ENCODE measurements at places on chromosomes 2 and 18. TPM values are rescaled to one million over a fixed set of nuclear protein-coding genes. Genes with fewer than 3 reads are reported as not detected.

The ITGB6 gene
- 5.3 TPM for total RNA-seq

DNA sequence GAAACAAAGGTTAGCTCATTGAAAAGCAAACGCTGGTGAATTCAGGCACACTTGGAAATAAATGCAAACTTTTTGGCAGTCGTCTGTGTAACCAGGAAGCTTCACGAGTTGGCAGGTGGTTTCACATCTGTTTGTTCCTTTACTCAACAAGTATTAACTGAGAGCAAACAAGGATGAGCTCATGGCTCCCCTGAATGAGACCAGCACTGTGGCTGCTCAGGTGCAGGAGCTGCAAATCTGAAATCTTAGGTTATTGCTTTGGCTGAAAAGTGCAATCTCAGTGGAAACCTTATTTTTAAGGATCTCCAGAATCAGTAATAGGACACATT is 46.3 kb downstream of the SH3RF3 start:
- DNase-seq, result no peak

GRCh38 chr2:50782543-50782942 is 249.4 kb downstream of the NRXN1 start:
- no peak for DNase-seq

DNA sequence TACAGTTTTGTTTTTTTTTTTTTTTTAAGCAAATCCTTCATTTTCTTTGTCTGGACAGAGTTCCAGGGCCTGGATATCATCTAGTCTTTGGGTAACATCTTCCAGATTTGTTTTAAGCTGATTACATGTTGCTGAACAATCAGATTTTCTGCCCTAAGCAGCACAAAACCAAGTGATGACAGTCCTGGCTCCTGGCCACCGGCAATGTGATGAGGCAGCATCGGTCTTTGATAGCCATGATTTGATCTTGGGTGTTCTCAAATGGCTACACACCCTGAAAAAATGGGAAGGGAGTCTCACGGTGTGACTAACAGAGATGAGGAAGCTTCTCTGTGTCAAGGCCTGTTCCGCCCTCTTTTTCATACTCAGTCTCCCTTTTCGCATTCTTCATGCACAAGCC is 708.6 kb upstream of the ZEB2 start:
- no peak for DNase-seq

- DNase-seq, result no peak
Observed at GRCh38 chr2:37375741-37376288, 31.4 kb downstream of the QPCT start.

GRCh38 chr2:20050646-20051531 is 539 bp downstream of the LAPTM4A start:
- peak; percentile 39 for DNase-seq

The ARHGEF33 gene
- total RNA-seq, result 1.3 TPM

The KLHL14 gene
- not detected for total RNA-seq

The ACYP2 gene
- 2.6 TPM for total RNA-seq

The GNAL gene
- total RNA-seq, result 33.0 TPM

The DSEL gene
- 5.9 TPM for total RNA-seq

DNA sequence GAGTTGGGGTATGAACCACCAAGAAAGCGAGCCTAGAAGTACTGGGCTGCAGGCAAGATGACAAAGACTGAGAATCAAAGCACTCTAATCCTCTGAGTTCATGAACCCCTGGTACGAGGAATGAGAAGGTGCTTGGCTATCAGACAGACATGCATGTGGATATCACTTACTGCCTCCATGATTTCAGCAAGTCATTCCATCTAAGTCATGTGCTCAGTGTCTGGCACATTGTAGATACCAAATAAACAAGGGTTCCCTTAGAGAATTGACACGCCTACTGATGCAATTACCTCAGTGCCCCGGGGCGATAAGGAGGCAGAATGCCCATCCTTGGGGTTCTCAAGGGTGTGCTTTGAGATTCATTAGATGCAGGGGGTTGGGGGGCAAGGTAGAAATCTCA is 125.6 kb upstream of the PKDCC start:
- no peak for DNase-seq

- no peak for DNase-seq
Observed at GRCh38 chr2:203893840-203894239, 26.3 kb downstream of the CTLA4 start.

- no peak for DNase-seq
Observed at GRCh38 chr2:119702203-119702917, 23.4 kb downstream of the TMEM177 start.
